ENCODE measurements at places on chromosomes 1 and 21. TPM values are rescaled to one million over a fixed set of nuclear protein-coding genes. Genes with fewer than 3 reads are reported as not detected.

- peak; percentile 20 for DNase-seq
These were observed 47.8 kb upstream of the SRSF10 start for GRCh38 chr1:24027838-24028468.

GRCh38 chr1:177435364-177435763, 264.6 kb downstream of the BRINP2 start:
- no peak for DNase-seq

GRCh38 chr1:186207391-186208085, 167.5 kb downstream of the TPR start:
- no peak for DNase-seq

DNASE2B gene
- total RNA-seq = not detected

SLFNL1 gene
- total RNA-seq = 0.28 TPM

TDRD5 gene
- total RNA-seq = not detected

LCE2B gene
- not detected for total RNA-seq

RNF207 gene
- total RNA-seq = 3.4 TPM

All from pulmonary artery endothelial cell (primary cell).